ENCODE measurements at places on chromosomes 16 and 17.

- no peak for DNase-seq
Measured at GRCh38 chr16:27346819-27347218, 33.0 kb downstream of the IL4R start.

GRCh38 chr17:63558441-63558840 lies 8.2 kb downstream of the DCAF7 start:
- DNase-seq: no peak

DNA sequence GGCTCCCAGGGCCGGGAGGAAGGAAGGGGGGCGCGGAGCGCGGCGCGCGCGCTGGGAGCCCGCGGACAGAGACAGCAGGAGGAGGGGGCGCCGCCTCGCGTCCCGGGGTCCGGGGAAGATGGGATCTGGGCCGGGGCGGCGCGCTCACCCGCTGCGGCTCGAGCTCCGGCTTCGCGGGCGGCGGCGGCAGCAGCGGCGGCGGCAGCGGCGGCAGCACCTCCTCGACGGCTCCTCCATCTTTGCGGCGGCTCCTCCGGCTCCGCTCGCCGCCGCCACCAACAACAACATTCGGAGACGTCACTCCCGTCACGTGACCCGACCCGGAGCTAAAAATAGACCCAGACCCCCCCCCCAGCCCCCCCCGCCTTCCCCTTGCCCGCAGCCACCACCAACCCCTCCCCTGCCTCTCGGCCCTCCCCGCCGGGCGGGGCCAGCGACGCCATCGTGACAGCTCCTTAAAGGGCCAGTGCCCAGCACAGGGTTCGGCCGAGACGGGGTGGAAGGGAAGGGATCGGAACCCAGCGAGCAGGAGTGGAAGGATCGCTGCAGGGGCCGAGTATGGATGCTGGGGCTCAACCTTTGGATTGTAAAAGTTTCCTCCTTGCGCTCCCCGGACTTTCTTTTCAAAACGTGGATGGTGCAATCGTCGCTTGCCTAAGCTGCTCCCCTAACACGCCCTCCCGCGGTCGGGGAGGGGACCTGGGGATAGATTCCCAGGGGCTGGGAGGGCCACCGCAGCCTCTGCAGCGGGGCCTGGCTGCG lies at the start of gene HDAC5:
Gene HDAC5 (minus strand): TSS at position 286 of the 762 bp plus-strand sequence. CDS start 6,126 bp downstream, outside the sequence.
- DNase-seq: peak; percentile 97

DNA sequence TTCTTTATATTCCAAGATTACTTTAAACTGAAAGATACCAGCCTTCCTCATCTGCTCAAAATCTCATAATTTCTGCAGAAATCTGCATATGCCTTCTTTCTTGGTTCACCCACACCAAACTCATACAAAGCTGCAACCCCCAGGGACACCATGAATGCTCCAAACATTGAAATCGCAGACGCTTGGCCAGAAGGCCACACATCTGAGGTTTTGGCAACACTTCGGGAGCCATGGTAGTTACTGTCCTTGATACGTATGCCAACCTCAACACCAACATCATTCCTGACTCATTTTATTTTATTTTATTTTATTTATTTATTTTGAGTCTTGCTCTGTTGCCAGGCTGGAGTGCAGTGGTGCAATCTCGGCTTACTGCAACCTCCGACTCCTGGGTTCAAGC lies 11.8 kb downstream of the GSPT1 start:
- DNase-seq: no peak

DNA sequence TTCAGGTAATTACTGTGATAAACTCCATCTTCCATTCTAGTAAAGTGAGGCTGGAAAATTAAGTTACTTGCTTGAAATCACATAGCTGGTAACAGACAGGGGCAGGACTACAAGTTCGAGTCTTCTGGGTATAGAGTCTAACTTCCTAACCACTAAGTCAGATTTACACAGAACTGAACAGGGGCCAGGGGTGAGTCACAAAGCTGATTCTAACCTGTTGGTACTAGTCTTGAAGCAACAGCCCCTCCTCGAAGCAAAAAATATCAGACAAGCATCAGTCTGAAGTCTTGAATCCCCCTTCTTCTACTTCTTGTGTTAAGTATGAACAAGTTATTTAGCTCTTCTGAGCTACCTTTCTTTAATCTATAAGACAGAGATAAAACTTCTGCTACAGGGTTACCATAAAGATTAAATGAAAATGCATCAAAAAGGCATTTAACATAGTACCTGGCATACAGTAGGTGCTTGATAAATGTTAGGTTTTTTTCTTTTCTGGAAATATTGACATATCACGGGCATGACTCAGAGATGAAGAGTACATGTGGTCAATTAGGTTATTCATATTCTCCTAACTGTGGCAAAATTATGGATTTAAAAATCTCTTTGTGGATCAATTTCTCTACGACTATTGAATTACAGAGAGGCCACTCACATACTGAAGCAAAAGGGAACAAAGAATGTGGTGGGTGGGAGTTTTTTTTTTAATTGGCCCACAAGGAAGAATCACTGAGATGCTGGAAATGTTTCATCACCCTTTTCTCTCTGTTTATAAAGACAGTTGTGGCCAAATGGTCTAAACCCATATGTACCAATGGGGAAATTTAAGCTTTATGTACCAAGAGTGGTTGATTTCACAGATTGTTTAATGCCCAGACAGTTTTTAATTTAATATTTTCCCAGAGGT lies 266.9 kb upstream of the DYNLRB2 start:
- no peak for DNase-seq

DNA sequence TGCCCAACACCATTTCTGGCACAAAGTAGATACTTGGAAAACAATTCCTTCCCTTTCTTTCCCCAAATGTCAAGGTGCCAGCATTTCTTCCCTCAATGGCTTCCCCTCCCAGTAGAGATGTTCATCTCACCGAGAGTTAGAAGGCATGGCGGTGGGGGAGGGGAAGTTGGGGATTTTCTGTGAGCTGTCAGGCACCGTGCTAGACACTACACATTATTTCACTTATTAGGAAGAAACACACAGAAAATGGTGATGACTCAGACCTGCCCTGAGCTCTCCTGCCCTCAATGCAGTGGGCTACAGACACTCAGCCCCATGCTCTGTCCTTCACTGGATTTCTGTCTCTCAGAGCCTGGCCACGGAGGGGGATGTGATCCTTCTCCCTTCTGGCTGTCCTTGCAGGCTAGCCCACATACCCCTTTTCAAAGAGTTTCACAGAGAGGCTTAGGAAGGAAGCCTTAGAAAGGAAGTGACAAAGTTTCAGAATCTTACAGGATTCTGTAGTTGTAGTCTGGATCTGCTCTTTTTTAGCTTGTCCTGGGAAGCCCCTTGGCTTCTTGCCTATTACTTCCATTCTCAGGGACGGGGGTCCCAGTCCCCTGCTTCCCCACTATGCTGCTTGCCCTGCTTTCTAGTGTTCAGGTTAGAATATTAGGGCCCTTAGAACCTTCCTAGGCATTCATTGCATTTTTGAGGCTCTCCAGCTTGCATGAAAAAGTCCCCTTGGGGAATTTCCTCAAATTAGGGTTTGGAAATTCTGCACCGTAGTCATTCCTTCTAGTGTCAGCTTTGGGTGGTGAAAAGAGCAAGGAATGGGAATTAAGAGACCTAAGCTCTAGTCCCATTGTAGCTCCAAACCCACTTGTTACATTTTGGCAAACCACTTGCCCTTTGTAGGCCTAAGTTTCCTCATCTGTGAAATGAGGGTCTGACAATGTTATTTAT lies 12.2 kb upstream of the CCL5 start:
- no peak for DNase-seq

DNA sequence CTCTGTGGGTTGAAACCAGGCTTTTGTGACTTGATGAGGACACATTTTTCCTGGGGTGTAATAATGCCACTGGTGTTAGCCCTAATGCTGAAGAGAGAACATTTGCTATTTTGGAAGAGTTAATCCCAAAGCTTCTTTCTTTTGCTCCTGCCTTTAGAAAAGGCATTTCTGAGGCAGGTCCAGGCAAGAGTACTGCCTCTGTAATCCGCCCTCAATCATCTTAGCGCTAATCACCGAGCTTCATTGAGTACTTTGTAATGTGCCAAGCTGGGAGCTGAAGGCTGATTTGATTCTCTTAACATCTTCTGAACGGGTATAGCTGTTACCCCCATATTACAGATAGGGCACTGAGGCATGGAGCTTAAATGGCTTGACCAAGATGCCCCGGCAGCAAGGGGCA lies 60.3 kb downstream of the AKAP1 start:
- DNase-seq: no peak

DNA sequence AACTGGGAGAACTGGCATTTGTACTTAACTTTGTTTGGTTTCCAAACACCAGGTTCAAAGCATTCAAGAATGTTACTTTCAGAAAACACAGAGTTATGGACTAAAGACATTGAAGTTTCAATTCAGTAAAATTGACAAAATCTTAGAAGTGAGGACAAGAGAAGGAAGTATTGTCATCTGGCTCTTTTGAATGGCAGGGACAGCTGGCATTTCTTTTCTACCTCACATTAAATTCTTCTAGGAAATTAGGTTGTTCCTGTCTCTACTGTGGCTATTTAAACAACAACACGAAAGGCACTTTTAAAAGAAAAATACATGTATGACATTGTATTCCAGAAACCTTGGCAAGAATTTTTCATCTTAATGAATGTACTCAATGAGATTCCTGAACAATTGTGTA lies 600.0 kb upstream of the CA10 start:
- DNase-seq: no peak
